ENCODE measurements at places on chromosomes 16 and 17.

- no peak for DNase-seq
These were observed 60.8 kb downstream of the TMEM235 start for GRCh38 chr17:78291944-78292910.

DNA sequence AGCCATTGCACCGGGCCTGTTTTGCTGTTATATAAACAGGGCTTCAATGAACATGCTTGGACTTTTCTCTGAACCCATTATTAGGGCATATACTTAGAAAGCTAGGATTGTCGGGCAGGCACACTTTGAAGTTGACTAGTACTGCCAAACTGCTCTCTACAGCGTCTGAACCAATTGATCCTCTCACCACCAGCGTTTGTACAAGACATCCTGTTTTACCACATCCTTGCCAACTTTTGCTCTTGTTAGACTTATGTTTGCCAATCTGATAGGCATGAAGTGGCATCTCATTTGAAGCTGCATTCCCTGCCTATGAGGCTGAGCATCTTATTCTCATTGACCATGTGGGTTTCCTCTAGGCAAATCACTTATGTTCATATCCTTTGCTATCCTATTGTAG, 7.4 kb upstream of the PPP1R9B start:
- no peak for DNase-seq

- no peak for DNase-seq
These were observed 20.0 kb upstream of the HERPUD1 start for GRCh38 chr16:56911771-56912571.

DNA sequence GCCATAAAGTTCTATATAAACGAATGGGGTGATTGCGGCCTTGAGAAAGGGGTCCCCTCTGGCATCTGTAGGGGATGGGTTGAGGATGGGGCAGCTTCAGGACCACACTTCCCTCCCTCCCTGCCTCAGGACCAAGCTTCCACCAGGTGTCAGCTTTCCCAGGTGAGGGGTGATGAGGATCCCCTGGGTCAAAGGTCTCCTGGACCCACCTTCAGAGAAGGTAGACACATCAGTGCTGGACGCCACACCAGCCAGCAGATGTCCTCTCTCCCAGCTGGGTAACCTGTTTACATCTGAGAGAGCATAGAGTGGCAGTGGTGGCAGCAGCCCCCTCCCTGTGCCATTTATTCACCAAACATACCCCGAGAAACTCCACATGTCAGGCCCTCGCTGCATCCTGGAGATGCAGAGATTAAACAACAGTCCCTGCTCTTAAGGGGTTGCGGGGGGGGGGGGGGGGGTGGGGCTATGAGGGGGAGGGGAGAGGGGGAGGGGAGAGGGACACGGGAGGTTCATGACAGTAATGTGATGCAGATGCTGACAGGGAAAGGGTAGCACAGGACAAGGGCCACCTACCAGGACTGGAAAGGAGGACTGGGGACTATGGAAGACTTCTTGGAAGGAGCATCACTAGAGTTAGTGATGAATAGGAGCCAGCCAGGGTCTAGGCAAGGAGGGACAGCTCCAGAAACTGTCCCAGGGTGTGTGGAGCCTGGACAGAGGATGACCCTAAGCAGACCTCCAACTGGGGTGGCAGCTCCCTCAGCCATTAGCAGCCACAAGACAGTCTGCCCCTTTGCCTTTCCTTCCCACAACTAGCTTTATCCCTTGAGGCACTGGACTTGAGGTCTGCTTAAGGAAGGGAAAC, 5.0 kb downstream of the PROCA1 start:
- DNase-seq: no peak

DNA sequence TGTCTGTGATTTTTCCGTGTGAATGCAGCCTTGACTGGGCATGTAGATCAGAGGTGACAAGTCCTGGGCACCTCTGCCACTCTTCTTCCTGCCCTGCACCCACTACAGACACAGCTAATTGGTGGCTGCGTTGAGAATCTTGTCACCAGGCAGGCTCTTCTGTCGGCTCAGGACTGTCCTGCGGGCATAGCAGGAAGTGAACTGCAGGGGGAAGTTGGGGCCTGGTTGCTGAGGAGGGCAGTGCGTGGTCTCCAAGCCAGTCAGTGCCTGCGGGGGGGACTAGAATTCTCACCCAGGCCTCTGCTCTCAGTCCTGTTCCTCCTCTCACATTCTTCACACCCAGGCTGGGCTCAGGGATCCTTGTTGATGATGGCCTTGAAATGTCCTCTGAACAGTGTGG, 50.5 kb downstream of the JPH3 start:
- no peak for DNase-seq

- DNase-seq: peak; percentile 86
These were observed 26.8 kb downstream of the TRAP1 start for GRCh38 chr16:3690470-3690928.

DNA sequence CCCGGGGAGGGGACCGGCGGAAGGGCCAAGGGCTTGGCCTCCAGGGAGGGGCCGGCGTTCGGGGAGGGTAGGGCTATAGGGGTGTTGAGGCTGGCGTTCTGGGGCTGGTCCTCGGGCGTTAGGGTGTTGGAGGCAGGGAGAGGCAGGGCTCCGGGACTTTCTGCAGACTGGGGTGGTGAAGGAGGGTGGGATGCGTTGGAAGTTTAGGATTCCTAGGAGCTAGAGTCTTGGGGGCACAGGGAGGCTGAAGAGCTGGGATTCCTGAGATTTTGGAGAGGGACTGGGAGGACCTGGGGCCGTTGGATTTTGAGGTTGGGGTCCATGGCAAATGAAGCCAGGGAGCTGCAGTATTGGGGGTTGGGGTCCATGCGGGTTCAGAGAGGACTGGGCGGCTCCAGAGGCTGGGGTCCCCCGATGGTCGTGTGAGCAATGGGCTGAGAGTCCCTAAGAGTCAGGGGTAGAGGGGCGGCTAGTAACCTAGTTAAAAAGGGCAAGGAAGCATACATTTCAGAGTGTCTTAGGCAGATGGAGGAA, 740 bp downstream of the NFATC2IP start:
- DNase-seq: peak; percentile 42

Measured in activated CD4-positive, alpha-beta T cell treated with anti-CD3 and anti-CD28 coated beads, Interleukin-2, Interleukin-4, amounts not matched to agents 100 ng/mL and 50 ng/mL, durations not matched to agents 16 hours and 8 hours (primary cell).